Bronchus fibroblast of lung (primary cell): ENCODE measurements at places on chromosomes 3 and 15. TPM values are rescaled to one million over a fixed set of nuclear protein-coding genes. Genes with fewer than 3 reads are reported as not detected.

TRAK1 gene
- 17.8 and 18.0 TPM in 2 replicates for total RNA-seq

DHFR2 gene
- total RNA-seq: 1.9 and 2.7 TPM in 2 replicates

STRC gene
- total RNA-seq: not detected in 2 replicates

MEX3B gene
- total RNA-seq: 7.9 and 9.1 TPM in 2 replicates

VIPR1 gene
- under 0.01 and 0.17 TPM in 2 replicates for total RNA-seq
